ENCODE measurements at places on chromosomes 4 and X. TPM values are rescaled to one million over a fixed set of nuclear protein-coding genes. Genes with fewer than 3 reads are reported as not detected.

PABPC1L2A gene
- not detected for total RNA-seq

GASK1B gene
- 22.3 TPM for total RNA-seq

GRCh38 chr4:4792466-4792865, 67.0 kb upstream of the MSX1 start:
- no peak for DNase-seq

- no peak for DNase-seq
Observed at GRCh38 chr4:75065909-75066308, 133.0 kb downstream of the PARM1 start.

- no peak for DNase-seq
Observed at GRCh38 chr4:81790477-81790876, 318.8 kb upstream of the RASGEF1B start.

GRCh38 chr4:7209699-7210098, 17.4 kb downstream of the SORCS2 start:
- no peak for DNase-seq

DNA sequence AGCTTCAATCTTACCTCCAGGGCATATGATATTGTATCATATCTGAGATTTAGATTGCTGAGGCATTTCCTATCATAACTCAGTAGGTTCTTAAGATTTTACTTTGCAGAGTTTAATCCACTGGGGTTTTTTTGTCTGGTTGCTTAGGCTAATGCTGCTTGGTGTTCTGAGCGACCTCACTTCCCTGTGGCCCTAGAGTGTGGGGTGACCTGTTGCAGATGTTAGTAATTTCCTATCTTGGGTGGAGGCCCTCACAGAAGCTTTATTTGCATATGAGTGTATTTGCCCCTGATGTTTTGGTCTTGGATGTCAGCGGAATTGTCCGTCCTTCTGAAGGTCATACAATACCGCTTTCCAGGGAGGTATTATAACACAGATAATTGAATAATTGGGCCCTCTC, 137.1 kb downstream of the NDST3 start:
- no peak for DNase-seq

- no peak for DNase-seq
Observed at GRCh38 chrX:39440799-39441284, 639.6 kb downstream of the MID1IP1 start.

INTS6L gene
- 4.7 TPM for total RNA-seq

DNA sequence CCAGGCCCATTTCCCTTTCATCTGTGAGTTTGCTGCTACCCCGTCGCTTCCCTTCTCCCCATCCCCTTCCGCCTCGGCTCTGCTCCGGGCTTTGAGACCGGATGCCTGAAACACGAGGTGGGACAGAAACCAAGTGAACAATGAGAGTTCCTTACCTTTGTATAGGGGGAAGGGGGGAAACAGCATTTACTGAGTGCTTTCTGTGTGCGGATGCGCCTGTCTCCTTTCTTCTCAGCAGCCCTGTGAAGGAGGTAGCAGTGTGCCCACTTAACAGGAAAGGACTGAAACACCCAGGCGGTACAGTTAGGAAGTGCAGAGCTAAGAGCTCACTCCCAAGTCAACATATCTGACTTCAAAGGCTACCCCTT, 43.2 kb upstream of the TMSB15B start:
- peak; percentile 2 for DNase-seq

SLC16A2 gene
- 7.3 TPM for total RNA-seq

TRPC5OS gene
- not detected for total RNA-seq

- DNase-seq = no peak
Observed at GRCh38 chr4:6873291-6873690, 36.3 kb upstream of the TBC1D14 start.

DNA sequence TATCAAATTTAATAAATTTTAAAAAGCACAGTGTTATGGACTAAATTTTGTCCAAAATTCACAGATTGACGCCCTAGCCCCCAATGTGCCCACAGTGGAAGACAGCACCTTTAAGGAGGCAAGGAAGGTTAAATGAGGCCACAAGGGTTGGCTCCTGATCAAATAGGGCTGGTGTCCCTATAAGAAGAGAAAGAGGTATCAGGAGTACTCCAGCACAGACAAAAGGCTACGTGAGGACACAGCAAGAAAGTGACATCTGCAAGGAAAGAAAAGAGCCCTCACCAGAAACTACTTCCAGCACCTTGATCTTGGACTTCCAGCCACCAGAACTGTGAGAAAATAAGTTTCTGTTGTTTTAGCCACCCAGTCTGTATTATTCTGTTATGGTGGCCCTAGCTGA, 48.8 kb downstream of the FAM13A start:
- no peak for DNase-seq

- DNase-seq = no peak
Observed at GRCh38 chrX:32397562-32398216, 813.7 kb downstream of the DMD start.

GRCh38 chr4:36006226-36006625, 238.1 kb downstream of the ARAP2 start:
- no peak for DNase-seq

GRCh38 chr4:107299646-107300045, 263.5 kb upstream of the DKK2 start:
- no peak for DNase-seq

IL21 gene
- total RNA-seq = not detected

DNA sequence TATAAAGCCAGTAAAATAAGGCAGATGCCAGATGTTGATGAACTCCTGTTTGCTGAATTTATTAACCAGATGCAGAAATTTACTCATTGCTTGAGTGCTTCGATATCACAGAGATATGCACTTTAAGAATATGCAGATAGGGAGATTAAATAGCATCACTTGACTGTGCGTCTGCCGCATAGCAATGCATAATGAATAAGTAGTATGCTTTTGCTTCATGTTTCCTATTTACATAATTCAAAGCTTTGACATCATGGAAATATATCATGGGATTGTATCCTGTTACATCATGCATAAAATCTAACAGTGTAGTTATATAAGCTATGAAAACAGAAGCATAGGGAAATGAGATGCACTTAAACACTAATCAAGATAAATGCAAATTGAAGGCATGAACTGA, 45.9 kb downstream of the VEGFC start:
- DNase-seq = no peak

SMPX gene
- not detected for total RNA-seq

- no peak for DNase-seq
Observed at GRCh38 chr4:68654946-68655721, 15.3 kb downstream of the UGT2B15 start.

DNA sequence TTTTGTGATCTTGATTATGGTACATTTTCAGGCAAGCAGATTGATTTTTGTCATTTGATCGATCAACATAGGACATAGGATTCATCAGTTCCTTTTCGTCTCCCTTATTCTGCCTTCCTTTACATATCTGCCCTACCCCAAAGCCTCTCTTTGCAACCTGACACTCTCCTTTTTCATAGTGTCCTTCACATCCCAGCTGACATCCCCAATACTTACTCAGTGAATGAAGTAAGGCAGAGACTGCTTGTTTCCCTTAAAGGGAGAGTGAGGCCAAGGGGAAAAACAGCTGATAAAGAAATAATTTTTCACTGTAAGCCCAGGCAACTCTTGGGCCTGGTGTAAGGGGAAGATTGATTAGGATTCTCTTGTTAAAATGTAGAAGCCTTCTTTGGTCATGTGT, 69.8 kb downstream of the GBA3 start:
- DNase-seq = no peak

DNA sequence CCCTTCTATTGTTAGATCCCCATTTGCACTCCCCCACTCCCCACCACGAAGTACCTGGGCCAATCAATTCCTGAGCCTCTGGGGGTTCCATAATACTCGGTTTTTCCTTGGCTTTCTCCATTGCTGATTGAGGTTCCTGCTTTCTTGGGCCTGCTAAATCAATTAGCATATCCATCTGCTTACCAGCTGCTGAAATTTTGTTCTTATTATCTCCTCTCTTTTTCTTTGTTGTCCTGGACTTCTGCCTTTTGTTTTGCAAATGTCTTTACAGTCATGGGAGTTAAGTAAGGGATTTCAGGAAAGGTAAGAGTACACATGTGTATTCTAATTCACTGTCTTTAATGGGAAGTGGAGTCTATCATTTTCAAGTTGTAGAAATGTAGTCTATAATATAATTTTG, 222.2 kb downstream of the MID1 start:
- no peak for DNase-seq

DNA sequence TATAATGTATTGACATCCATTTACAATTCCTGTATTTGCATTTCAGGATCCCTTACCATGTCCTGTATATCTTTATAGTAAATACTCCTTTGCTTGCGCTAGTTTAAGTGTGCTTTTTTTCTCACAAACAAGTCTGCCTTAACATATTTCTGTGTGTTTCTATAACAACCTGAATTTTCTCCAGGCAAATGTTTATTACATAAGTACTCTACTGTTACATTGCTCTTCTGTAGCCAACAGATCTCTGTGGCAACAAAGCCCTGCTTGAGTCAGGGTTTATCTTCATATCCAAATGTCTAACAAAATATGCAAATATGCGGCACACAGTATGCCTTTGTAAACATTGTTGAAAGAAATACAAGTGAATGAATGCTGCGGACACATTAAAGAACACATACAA, 625.5 kb downstream of the TLL1 start:
- DNase-seq = no peak

BCORL1 gene
- 4.4 TPM for total RNA-seq

- DNase-seq = no peak
Observed at GRCh38 chr4:124965497-124965891, 253.0 kb upstream of the ANKRD50 start.

DNA sequence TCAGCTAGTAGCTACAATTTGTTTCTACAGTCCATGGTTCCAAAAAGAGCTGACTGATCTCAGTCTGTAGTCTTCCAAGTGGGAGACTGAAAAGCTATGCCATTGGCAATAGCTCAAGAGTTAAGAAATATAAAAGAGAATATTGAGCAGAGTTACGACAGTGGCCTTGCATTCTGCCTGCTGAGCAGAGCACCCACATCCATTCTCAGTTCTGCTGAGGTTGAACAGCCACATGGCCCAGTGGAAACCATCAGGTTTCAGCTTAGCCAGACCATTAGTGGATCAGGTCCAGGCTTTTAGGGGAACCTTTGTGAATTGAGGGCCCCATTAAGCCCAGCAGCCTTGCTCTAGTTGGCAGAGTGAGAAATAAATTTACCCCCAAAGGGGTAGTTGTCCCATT, 28.1 kb downstream of the ZNF81 start:
- DNase-seq = no peak

GRCh38 chr4:80425124-80426100, 89.9 kb downstream of the CFAP299 start:
- no peak for DNase-seq

- DNase-seq = no peak
Observed at GRCh38 chr4:108556166-108556565, 64.2 kb upstream of the RPL34 start.

ASMTL gene
- total RNA-seq = 16.5 TPM

FRMPD4 gene
- not detected for total RNA-seq

LRPAP1 gene
- 93.9 TPM for total RNA-seq

DNA sequence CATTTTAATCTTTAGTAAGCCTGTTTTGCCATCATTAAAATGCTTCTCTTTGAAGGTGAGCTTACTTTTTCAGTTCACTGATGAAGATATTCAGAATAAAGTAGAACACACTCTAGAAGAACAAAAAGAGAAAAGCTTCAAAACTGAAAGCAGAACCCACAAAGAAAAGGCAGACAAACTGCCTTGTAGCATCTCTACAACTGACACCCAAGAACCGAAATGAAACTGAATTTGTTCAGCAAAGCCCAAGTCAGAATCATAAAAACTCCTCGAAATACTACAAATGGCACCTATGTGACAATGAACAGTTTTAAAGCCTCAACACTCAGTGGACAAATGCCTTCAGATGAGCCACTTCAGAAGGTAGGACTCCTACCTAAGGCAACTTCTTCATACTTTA, 83.6 kb downstream of the MAML3 start:
- DNase-seq = no peak

DNA sequence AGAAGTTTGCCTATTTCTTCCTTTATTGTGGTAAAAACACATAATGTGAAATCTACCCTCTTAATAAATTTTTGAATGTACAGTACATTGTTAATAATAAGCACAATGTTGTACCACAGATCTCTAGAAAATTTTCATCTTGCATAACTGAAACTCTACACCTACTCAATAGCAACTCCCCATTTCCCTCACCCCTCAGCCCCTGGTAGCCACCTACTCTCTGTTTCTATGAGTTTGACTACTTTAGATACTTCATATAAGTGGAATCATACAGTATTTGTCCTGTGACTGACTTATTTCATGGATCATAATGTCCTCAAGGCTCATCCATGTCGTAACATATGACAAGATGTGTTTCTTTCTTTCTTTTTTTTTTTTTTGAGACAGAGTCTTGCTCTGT, 446.4 kb downstream of the RPA4 start:
- no peak for DNase-seq

DNA sequence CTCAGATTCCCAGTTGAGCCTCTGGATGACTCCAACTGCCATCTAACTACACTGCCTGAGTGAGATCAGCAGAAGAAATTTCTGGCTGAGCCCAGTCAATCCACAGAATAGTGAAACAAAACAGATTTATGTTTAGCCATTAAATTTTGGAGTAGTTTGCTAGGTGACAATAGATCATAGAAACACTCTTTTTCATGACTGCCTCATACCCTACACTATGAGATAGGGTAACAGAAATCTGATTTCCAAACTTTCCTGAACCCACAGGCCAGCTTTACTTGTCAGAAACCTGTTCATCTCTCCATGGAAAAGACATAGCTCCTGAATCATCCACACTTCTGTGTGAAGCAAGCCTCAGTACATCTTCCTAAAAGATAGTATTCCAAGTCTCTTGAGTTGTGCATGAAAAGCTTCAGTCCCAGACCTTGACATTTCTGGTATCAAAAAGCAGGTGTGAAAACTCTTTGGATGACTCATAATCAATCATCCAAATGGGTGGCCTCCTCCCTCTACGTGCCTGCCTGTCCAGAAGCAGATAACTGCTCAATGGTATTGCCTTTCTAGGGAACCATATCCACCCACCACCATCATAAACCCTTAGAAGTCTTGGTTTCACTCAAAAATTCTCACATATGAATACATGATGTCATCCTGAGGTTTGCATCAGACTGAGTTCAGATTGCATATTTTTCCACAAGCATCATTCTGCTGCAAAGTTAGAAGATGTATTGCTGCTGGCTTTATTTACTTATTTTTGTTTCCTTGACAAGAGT, 47.5 kb upstream of the RAP2C start:
- no peak for DNase-seq

DNA sequence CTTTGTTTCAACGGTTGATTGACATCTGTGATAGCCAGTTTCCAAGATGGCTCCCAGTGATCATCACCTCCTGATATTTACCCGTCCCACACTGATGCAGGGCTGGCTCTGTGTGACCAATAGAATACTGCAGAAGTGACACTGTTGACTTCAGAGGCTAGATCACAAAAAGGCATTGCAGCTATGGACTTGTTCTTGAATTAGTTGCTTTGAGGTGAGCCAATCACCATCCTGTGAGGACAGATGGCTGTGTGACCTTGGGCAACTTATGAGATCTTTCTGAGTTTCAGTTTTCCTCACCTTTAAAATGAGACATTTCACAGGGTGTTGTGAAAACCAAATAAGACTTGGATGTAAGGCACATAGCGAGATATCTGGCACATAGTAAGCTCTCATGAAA, 1.8 kb upstream of the GPR82 start:
- DNase-seq = no peak
